ENCODE measurements at places on chromosomes 3 and 15. TPM values are rescaled to one million over a fixed set of nuclear protein-coding genes. Genes with fewer than 3 reads are reported as not detected.

DNA sequence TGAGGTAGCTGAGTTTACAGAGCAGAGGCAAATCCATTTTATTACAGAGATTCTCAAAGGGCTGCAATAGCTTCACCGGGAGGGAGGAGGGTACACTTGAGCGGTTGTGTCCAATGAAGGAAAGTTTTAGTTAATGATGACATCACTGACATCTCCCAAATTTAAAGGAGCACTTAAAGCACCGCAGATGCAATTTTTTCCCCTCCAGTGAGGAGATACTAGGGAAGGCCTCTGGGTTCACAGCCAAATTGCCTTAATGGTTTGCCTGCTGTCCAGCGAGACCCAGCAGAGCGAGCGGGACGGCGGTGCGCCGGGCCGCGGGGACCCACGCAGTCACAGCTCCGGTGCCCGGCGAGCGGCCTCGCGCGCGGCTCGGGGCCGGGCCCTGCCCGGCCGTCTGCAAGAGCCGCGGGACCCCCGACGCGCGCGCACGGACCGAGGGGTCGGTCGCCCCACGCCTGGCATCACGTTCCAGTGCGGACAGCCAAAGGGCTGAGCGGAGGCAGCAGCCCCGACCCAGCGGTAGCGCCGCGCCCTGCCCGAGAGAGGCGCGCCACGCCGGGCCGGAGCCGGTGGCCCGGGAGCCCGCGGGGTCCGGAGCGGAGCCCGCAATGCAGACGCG lies 160.5 kb upstream of the CHRNA7 start:
- no peaks in the 10 kb centered on the region for H3K36me3 ChIP-seq
- H3K4me1 ChIP-seq: peaks cover 15% of the 10 kb centered on the region
- H3K27me3 ChIP-seq: peaks cover 33% of the 10 kb centered on the region
- DNase-seq: peak; percentile 9
- H3K27ac ChIP-seq: no peak overlapping the region

DNA sequence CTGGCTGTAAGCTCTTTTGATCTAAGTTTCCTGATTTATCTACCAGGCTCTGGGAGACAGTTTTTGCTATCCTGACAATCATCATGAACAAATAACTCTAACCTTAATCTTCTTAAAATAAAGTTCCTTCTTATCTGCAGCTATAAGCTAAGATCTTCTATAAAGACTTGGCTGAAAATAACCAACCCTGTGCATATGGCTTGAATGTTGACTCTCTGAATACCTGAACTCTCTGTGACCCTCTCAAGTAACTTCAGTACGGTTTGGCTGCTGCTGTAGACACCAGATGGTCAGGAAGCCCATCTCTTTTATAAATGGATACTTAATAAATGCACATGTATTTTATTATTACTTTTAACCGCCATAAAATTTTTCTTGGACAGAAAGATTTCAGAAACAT lies 412.4 kb upstream of the CBLB start:
- no peaks in the 10 kb centered on the region for H3K4me1 ChIP-seq
- H3K27me3 ChIP-seq: no peaks in the 10 kb centered on the region
- H3K4me3 ChIP-seq: no peak overlapping the region
- no peak overlapping the region for H3K27ac ChIP-seq
- DNase-seq: no peak

DNA sequence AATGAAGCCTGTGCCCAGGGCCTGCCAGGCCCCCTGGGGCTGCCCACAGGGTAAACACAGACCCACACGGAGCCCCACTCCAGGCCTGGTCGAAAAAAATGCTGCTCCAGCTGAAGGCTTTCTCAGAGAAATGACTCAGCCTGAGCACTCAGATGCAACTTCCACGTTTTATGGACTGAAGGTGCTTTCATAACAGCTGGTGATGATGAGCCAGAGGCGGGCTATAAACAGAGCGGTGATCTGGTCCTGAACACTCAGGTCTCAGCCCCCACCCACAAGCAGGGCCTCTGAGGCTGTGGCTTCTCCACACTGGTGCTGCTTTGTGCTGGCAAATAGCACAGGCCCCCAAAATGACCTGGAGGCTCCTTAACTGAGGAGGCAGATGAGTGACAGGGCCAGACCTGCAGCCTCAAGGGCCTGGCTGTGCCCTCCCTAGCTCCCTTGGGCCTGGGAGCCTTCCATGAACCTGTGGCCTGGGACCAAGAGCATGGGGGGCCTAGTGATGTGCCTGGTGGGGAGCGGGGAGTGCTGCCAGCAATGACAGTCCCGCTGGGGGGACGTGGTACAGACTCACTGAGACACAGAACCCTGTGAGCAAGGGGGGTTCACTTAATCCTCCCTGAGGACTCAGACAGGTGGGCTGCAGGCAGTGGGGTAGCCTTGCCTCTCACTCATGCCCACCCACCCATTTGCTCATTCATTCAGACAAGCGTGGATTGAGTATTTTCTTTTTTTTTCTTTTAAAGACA lies 23.0 kb upstream of the FURIN start:
- no peak for DNase-seq
- H3K4me3 ChIP-seq: no peak overlapping the region
- no peak overlapping the region for H3K27ac ChIP-seq
- H3K27me3 ChIP-seq: no peaks in the 10 kb centered on the region

- DNase-seq: no peak
- no peak overlapping the region for H3K4me3 ChIP-seq
- no peaks in the 10 kb centered on the region for H3K4me1 ChIP-seq
- peaks cover 2% of the 10 kb centered on the region for H3K36me3 ChIP-seq
- no peak overlapping the region for H3K27ac ChIP-seq
- no peaks in the 10 kb centered on the region for H3K27me3 ChIP-seq
Measured at GRCh38 chr3:54069961-54070360, 52.4 kb upstream of the CACNA2D3 start.

GRCh38 chr3:43181202-43181821 lies 75.4 kb upstream of the POMGNT2 start:
- no peak overlapping the region for H3K4me3 ChIP-seq
- no peak for DNase-seq

- peaks cover 2% of the 10 kb centered on the region for H3K36me3 ChIP-seq
- H3K27me3 ChIP-seq: no peaks in the 10 kb centered on the region
- DNase-seq: no peak
- peaks cover 12% of the 10 kb centered on the region for H3K4me1 ChIP-seq
- H3K27ac ChIP-seq: no peak overlapping the region
Measured at GRCh38 chr3:89280822-89281365, 173.5 kb downstream of the EPHA3 start.

GRCh38 chr3:29301332-29302019 lies 20.6 kb downstream of the RBMS3 start:
- peaks cover 27% of the 10 kb centered on the region for H3K4me1 ChIP-seq
- no peaks in the 10 kb centered on the region for H3K27me3 ChIP-seq
- peak overlapping the region; percentile 81 for H3K27ac ChIP-seq
- peak overlapping the region; percentile 12 for H3K4me3 ChIP-seq
- DNase-seq: no peak

- H3K27me3 ChIP-seq: no peaks in the 10 kb centered on the region
- H3K4me1 ChIP-seq: peaks cover 8% of the 10 kb centered on the region
Measured at GRCh38 chr3:112519424-112520001, 20.2 kb upstream of the BTLA start.

GRCh38 chr3:52204337-52205073 lies 6.5 kb downstream of the ALAS1 start:
- H3K27me3 ChIP-seq: no peaks in the 10 kb centered on the region
- no peak for DNase-seq
- H3K36me3 ChIP-seq: peaks cover 36% of the 10 kb centered on the region

- peaks cover 13% of the 10 kb centered on the region for H3K4me1 ChIP-seq
- H3K27ac ChIP-seq: no peak overlapping the region
- no peak for DNase-seq
- H3K4me3 ChIP-seq: no peak overlapping the region
- H3K36me3 ChIP-seq: peaks cover 33% of the 10 kb centered on the region
Measured at GRCh38 chr3:177071496-177072156, 125.7 kb downstream of the TBL1XR1 start.

DNA sequence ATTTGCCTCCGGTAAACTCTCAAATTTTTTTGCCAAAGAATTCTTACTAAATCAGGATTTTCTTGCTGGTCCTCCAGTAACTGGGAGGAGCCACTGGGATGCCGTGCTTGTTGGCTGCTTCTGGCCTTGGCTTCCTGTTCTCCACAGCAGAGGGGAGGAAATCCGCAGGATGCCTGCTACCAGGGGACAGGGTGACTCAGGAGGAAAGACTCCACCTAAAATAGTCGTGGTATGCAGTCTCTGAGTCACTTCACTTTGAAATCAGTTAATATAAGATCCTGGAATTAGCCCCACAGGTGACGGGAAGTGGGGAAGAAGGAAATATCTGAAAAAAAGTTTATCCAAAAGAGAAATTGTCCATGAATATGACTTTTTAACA lies 6.5 kb upstream of the TM4SF18 start:
- DNase-seq: no peak
- H3K36me3 ChIP-seq: no peaks in the 10 kb centered on the region
- peaks cover 15% of the 10 kb centered on the region for H3K27me3 ChIP-seq

GRCh38 chr3:129313415-129313664 lies 34.7 kb downstream of the HMCES start:
- no peak for DNase-seq
- H3K4me3 ChIP-seq: peak overlapping the region; percentile 95
- H3K4me1 ChIP-seq: peaks cover 18% of the 10 kb centered on the region

DNA sequence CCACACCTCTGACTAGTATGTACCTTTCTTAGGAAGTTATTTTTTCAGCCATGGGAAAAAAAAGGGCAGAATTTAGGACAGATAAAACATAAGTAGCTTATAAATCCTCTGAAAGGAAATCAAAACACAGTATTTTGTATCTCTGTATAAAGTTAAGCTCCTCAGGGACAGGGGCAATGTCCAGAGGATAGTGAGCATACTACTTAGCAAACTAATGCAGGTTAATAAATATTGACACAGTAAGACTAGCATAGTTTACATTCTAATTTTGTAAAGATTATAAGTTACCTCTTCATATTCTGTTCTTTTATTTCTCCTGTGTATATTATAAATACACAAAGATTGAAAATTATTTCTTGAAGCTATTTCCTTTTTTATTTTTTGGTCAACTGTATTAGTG lies 2.1 kb downstream of the UBE3A start:
- peak overlapping the region; percentile 99 for H3K4me3 ChIP-seq
- H3K27me3 ChIP-seq: no peaks in the 10 kb centered on the region
- H3K27ac ChIP-seq: no peak overlapping the region
- no peaks in the 10 kb centered on the region for H3K36me3 ChIP-seq
- peaks cover 48% of the 10 kb centered on the region for H3K4me1 ChIP-seq
- DNase-seq: no peak

- DNase-seq: no peak
- peaks cover 17% of the 10 kb centered on the region for H3K36me3 ChIP-seq
- no peaks in the 10 kb centered on the region for H3K27me3 ChIP-seq
- no peak overlapping the region for H3K4me3 ChIP-seq
- H3K4me1 ChIP-seq: peaks cover 5% of the 10 kb centered on the region
Measured at GRCh38 chr15:85576392-85576791, 196.0 kb downstream of the AKAP13 start.

GRCh38 chr15:79257454-79257853 lies 25.1 kb upstream of the ANKRD34C start:
- no peaks in the 10 kb centered on the region for H3K36me3 ChIP-seq
- no peak for DNase-seq
- H3K27ac ChIP-seq: no peak overlapping the region
- no peaks in the 10 kb centered on the region for H3K4me1 ChIP-seq
- H3K4me3 ChIP-seq: no peak overlapping the region

DNA sequence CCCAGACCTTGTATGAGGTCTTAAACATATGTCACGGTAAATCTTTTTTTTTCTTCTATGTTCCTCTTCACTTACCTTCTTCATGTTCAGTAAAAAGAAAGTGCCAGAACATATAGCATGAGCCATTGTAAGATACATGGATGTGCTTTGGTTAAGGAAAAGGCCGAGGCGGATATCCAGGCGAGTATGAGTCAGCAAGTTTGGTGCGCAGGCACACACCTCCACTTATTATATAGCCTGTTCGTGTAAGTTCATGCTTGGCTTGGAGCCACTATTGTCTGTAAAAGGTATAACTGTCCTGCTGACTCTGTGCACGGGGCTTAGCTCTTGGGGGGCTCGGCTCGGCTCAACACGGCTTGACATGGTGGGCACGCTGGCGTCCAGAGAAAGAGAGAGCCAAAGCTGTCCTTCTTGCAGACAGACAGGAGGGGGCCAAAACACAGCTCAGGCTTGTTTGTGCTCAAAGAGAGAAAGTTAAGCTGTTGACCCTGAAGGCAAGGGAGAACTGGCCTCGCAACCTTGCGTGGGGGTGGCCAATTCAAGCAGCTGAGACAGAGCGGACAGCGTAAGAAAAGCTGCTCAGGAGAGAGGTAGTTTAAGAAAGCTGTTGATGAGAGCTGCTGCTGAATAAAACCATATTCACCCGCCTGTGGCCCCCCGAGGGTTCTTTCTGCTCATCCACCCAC lies 251.2 kb downstream of the SLC9A9 start:
- H3K4me3 ChIP-seq: no peak overlapping the region
- H3K27me3 ChIP-seq: peaks cover 5% of the 10 kb centered on the region

GRCh38 chr3:150091626-150092025 lies 120.9 kb upstream of the PFN2 start:
- no peaks in the 10 kb centered on the region for H3K4me1 ChIP-seq
- no peak overlapping the region for H3K4me3 ChIP-seq
- H3K36me3 ChIP-seq: no peaks in the 10 kb centered on the region
- H3K27me3 ChIP-seq: no peaks in the 10 kb centered on the region

GRCh38 chr3:80668100-80668499 lies 900.3 kb upstream of the ROBO1 start:
- no peaks in the 10 kb centered on the region for H3K4me1 ChIP-seq
- H3K27ac ChIP-seq: no peak overlapping the region
- DNase-seq: no peak
- no peak overlapping the region for H3K4me3 ChIP-seq

GRCh38 chr3:45994419-45995235 lies 997 bp downstream of the FYCO1 start:
- peak overlapping the region; percentile 81 for H3K27ac ChIP-seq
- H3K4me1 ChIP-seq: peaks cover 12% of the 10 kb centered on the region
- no peak for DNase-seq
- H3K36me3 ChIP-seq: peaks cover 4% of the 10 kb centered on the region

DNA sequence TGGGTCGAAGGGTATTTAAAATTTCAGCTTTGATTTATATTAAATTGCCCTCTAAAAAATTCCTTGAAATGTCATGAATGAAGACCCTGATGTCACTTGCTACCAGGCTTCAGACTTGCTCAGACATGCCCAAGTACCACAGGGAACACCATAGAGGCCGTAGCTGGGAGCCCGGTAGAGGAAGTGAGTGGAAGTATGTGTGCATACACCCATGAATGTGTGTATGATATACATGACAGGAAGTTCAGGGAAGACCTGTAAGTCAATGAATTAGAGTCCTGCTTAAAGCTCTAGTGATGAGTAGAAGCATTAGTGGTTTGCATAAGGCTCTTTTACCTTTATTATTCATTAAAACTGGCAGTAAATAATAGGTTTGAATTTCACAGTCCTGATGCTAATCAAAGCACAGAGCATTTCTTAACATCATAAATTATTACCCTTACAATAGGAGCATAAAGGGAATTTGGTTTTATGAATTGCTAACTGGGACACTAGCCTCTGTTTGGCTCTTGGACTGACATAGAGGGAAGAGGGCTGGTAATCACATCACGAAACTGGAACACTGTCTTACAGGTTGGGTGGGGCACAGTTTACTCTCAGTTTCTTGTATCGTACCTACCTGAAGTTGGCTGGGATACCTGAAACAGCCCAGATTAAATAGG lies 144.4 kb downstream of the CHST2 start:
- H3K4me1 ChIP-seq: no peaks in the 10 kb centered on the region
- H3K27ac ChIP-seq: no peak overlapping the region
- H3K36me3 ChIP-seq: no peaks in the 10 kb centered on the region
- no peak for DNase-seq
- H3K27me3 ChIP-seq: no peaks in the 10 kb centered on the region

PCOLCE2 gene
- total RNA-seq: 6.3 TPM

CYP11A1 gene
- 1.0 TPM for total RNA-seq

LRRC49 gene
- 20.2 TPM for total RNA-seq

LIPH gene
- not detected for total RNA-seq

GDPGP1 gene
- 7.0 TPM for total RNA-seq

GPR15 gene
- not detected for total RNA-seq

TF gene
- 0.98 TPM for total RNA-seq

All from neural crest cell (in vitro differentiated cells).